Neural crest cell (in vitro differentiated cells): ENCODE measurements at places on chromosomes 3 and 15.
A peak's percentile ranks its signal among the peaks of the same experiment; 100 is the strongest.

GRCh38 chr3:170759511-170760173, 110.4 kb downstream of the RPL22L1 start:
- DNase-seq, result no peak

DNA sequence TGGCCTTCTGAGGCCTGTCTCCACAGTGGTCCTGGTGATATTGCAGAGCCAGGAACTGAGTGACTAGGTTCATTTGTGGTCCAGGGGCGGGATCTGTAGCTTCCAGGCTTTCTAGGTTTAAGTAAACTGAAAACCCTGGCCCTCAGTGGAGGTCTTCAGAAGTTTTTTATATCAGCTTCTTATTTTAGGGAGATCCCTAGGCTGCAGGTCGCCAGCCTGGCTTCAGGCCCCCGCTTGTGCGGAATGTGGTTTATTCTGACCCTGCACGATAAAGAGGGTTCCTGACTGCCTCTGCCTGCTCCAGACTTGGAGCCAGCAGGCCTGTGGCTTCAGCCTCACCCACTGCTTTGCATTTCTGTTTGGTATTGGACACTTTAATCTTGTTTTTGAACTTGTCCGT, 133.9 kb upstream of the PLXNA1 start:
- DNase-seq, result no peak

GRCh38 chr3:122758877-122759560, 34.6 kb downstream of the HSPBAP1 start:
- no peak for DNase-seq

DNA sequence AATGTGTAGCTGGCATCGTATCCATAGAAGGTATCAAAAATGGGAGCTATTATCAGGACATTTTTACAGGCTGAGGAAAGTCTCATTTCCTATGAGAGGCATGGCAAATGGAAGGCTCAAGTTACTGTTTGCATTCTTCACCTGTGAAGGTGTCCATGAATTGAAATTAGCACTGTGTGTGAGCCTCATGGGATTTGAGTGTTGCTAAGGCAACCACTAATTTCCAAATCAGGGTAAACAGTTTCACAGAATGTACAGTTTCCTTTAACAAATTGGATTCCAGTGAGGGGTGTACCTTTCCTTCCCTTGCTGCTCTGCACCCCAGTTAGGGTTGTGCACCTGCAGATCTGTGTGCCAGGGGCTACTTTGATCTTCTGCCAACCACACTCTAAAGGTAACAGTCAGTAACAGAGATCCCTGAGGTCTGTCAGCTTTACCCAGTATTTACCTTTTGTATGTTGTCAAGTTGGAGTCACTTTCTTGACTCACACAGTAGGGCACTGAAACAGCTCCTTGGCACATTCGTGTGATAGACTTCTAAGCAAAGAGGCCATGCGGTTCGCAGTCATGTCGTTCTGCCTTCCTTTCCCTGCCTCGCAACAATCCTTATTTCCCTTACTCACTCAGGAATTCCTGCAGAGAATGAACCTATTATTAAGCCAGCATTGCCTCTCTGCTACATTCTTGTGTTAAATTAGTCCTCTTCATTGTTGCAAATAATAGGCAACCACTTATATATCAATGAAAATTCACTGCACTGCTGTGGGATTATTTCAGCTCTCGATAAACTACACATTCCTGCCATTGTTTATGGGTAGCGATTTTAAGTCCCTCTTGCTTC, 129.8 kb upstream of the GBE1 start:
- no peak for DNase-seq

DNA sequence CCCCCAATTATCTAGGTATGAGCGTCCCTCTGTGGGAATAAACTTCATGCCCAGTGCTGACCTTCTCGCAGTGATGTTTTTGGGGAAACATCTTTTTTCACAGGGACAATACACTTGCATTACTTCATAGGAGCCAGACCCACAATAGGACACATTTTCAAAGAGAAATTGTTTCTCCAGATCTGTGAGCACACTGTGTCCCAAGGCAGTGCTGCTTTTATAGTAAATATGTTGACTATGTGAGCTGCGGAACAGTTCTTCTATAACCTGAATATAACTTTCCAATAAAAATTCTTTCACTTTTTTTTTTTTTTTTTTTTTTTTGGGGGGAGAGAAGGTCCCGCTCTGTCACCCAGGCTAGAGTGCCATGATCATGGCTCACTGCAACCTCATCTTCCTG, 17.4 kb upstream of the THSD4 start:
- no peak for DNase-seq

- no peak for DNase-seq
Measured at GRCh38 chr15:41133454-41133853, 17.4 kb upstream of the INO80 start.

- no peak for DNase-seq
Measured at GRCh38 chr15:48710952-48711495, 65.5 kb upstream of the FBN1 start.

GRCh38 chr3:128430301-128430700, 36.4 kb downstream of the DNAJB8 start:
- no peak for DNase-seq

- no peak for DNase-seq
Measured at GRCh38 chr3:51395493-51396213, 4.6 kb downstream of the RBM15B start.

DNA sequence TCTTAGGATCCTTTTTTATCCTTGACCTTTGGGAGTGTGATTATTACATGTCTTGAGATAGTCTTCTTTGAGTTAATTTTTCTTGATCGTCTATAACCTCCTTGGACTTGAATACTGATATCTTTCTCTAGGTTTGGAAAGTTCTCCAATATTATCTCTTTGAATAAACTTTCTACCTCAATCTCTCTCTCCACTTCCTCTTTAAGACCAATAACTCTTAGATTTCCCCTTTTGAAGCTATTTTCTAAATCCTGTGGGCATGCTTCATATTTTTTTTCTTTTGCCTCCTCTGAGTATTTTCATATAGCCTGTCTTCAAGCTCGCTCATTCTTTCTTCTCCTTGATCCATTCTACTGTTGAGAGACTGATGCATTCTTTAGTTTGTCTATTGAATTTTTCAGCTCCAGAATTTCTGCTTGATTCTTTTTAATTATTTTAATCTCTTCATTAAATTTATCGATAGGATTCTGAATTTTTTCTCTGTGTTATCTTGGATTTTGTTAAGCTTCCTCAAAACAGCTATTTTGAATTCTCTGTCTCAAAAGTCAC, 12.1 kb downstream of the USF3 start:
- no peak for DNase-seq

GRCh38 chr3:11238060-11238459, 34.1 kb upstream of the ATG7 start:
- no peak for DNase-seq

- DNase-seq, result no peak
Measured at GRCh38 chr3:50259432-50260026, 9.4 kb upstream of the SEMA3B start.

DNA sequence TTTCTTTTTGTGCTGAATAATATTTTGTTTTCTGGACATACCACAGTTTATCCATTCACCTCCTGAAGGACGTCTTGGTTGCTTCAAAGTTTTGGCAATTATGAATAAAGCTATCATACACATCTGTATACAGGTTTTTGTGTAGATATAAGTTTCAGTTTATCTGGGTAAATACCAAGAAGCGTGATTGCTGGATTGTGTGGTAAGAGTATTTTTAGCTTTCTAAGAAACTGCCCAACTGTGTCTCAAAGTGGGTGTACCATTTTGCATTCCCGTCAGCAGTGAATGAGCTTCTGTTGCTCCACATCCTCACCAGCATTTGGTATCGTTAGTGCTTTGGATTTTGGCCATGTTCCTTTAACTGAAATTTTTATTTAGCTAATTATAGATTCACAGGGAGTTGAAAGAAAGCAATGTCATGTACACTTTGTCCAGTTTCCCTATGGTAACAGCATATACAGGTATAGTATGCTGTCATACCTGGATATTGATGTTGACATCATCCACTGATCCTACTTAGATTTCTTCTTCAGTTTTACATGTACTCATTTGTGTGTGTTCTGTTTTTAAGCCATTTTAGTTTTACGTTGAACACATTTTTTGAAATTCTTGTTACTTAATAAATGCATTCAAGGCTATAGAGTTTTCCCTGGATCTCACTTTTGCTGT, 11.9 kb downstream of the ARID3B start:
- no peak for DNase-seq

DNA sequence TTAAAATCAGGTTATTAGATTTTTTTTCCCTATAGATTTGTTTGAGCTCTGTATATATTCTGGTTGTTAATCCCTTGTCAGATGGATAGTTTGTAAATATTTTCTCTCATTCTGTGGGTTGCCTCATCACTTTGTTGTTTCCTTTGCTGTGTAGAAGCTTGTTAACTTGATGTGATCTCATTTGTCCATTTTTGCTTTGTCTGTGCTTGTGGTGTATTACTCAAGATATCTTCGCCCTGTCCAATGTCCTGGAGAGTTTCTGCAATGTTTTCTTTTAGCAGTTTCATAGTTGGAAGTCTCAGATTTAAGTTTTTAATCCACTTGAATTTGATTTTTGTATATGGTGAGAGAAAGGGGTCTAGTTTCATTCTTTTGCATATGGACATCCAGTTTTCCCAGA, 699.1 kb downstream of the NAALADL2 start:
- DNase-seq, result no peak

DNA sequence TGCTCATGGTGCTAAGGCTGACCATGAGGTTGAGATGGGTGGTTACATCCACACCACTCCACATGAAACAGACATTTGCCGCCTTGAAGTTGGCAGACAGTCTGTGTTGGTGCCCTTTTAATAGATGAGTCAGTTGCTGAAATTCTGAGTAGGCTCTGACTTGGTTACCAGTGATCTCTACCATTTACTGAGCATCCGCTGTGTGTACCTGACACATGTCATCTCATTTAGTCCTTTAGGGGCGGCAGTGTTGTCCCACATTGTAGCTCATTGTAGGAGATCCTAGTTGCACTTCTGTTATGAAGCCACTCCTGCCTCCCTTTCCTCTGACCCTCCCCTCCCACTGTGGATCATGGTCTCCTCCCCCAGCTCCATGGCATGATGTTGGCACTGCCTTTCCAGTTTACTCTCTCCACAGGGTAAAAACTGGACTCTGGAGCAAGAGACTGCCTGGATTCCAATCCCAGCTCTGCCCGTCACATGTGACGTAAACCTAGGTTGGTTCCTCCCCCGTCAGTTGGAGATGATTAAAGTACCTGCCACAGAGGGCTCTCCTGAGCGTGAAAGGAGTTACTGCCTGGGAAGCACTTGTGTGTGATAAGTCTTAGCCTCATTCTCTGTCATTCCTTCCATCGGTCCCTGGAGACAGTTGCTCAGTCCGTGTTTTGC, 21.6 kb downstream of the SLCO3A1 start:
- no peak for DNase-seq

DNA sequence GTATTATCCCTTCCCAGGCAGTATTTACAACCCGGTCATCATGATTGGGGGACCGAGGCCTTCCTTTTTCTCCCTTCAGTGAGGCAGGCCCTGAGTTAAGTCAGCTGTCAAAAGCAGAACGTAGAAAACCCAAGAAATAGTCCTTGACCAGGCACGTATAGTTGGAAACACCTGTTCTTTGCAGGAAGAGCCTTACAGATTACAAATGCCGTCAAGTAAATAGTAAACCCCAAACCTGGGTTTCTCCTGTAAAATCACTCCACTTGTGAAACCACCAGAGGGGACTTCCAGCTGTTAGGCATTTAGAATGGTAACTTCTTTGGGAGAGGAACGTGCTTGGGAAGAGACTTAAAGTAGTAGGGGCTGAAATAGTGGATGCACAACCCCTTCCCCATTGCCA, 1.0 kb upstream of the BTBD1 start:
- no peak for DNase-seq

DNA sequence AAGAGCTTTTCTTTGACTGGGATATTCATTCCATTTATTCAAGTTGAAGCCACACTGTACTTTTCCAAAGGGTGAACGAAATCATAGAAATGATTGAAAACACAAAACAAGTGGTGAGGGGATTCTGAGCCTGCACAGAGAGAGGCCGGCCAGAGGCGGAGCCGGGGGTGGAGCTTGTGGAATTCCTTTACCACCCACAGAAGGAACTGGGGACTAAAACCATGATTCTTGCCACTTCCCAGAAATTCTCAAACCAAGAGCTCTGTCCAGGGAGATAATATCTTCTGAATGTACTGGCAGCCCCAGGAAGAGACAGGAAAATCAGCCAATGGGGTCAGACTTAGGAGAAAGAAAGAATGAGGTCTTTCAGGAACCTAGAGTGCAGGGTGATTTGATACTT, 20.8 kb downstream of the FBN1 start:
- DNase-seq, result no peak

DNA sequence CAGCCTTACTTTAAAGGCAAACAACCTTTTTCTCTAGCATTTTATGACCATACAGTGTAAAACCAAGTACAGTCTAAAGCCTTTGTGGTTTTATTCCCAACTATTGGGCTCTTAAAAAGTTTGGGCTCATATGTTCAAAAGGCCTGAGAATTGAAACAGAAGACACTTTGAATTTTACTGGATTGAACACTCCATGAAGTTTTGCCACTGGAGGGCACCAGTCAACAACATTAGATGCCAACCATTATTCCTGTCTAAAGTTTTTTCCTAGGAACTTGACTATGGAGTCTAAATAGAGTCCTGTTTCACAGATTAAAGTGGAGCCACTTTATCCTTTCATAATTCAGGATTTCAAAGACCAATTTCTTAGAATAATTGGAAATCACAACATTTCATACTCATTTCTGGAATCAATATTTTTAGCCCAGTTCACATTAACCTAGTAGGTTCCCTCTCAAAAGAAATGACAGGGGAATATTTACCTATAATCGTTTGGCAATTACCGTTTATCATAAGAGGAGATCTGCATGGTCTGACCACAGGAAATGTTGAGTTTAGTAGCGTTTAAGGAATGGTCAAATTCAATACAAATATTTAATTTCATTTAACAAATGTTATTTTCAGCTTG, 244.1 kb upstream of the PDZRN3 start:
- DNase-seq, result peak; percentile 54

DNA sequence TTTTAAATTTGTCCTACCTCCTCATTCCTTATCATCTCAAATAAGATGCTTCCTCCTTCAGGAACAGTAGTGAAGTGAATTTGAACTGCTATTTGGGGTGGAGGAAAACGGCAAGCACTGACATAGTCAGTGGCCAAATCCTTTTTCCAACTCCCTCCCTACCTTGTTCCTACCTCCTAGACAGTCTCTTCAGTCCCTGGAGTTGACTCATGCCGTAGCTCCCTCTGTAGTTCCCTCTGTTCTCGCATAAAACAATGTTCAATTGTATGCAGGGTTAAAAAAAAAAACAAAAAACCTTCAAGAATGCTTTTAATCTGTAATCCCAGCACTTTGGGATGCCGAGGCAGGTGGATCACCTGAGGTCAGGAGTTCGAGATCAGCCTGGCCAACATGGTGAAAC, 1.4 kb downstream of the UBR1 start:
- DNase-seq, result no peak

GRCh38 chr3:179503152-179503551, 51.9 kb upstream of the GNB4 start:
- DNase-seq, result no peak
